ENCODE measurements at places on chromosomes 5 and 9. TPM values are rescaled to one million over a fixed set of nuclear protein-coding genes. Genes with fewer than 3 reads are reported as not detected.

GRCh38 chr9:69895185-69895584, 74.6 kb downstream of the CFAP95 start:
- DNase-seq, result no peak
- H3K36me3 ChIP-seq, result no peaks in the 10 kb centered on the region
- H3K27me3 ChIP-seq, result peaks cover 3% of the 10 kb centered on the region
- no peak overlapping the region for H3K4me3 ChIP-seq
- H3K27ac ChIP-seq, result no peak overlapping the region
- H3K4me1 ChIP-seq, result peaks cover 5% of the 10 kb centered on the region

- H3K36me3 ChIP-seq, result no peaks in the 10 kb centered on the region
- peaks cover 7% of the 10 kb centered on the region for H3K4me1 ChIP-seq
- H3K27me3 ChIP-seq, result no peaks in the 10 kb centered on the region
- no peak overlapping the region for H3K27ac ChIP-seq
- peak; percentile 78 for DNase-seq
Measured at GRCh38 chr9:34437006-34437925, 21.1 kb downstream of the FAM219A start.

DNA sequence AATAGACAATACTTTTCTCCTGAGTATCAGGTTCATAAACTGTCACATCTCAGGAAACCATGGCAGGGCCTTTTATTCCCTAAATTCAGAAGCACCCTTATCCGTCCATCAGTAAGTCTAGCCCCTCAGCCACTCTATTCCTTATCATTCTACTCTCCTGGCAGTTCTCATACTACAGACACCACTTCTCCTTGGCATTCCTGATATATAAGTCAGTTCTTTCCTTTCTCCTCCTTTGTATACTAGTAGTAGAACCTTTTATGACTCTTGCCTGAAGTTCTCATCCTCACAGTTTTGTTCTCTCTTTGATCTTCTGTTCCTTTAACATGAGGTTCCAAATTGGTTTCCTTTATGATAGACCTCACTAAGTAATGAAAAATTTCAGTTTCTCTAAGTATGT, 29.3 kb downstream of the GRAMD2B start:
- H3K27ac ChIP-seq, result no peak overlapping the region
- no peaks in the 10 kb centered on the region for H3K27me3 ChIP-seq
- peaks cover 3% of the 10 kb centered on the region for H3K36me3 ChIP-seq
- no peak overlapping the region for H3K4me3 ChIP-seq

DNA sequence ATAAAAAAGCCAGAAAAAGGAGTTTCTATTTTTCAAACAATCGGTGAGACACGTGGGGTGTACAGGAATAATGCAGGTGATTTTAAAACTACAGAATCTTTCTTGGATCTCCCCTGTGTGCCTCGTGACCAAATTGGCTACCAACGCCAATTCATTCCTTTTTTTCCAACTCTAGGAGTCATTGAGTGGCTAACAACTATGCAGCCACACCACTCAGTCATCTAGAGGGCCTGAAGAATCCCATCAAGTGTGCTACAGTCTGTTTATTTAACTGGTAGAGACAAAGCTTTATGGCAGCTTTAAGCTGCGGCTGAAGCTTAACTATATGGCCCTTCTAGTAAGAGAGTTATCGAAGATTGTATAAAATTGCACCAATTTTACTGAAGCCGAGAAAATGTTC, 113.1 kb upstream of the NIPBL start:
- H3K27me3 ChIP-seq, result peaks cover 27% of the 10 kb centered on the region
- H3K4me3 ChIP-seq, result no peak overlapping the region
- no peak overlapping the region for H3K27ac ChIP-seq
- H3K4me1 ChIP-seq, result no peaks in the 10 kb centered on the region

- no peak overlapping the region for H3K27ac ChIP-seq
- H3K4me3 ChIP-seq, result no peak overlapping the region
- no peak for DNase-seq
- no peaks in the 10 kb centered on the region for H3K4me1 ChIP-seq
Measured at GRCh38 chr5:33068786-33069185, 357.7 kb downstream of the NPR3 start.

GRCh38 chr5:31916327-31916726, 257.8 kb downstream of the GOLPH3 start:
- peaks cover 2% of the 10 kb centered on the region for H3K27me3 ChIP-seq
- no peak overlapping the region for H3K4me3 ChIP-seq
- H3K27ac ChIP-seq, result no peak overlapping the region
- no peak for DNase-seq
- no peaks in the 10 kb centered on the region for H3K36me3 ChIP-seq
- no peaks in the 10 kb centered on the region for H3K4me1 ChIP-seq

GRCh38 chr9:31847963-31848362, 536.5 kb upstream of the ACO1 start:
- H3K36me3 ChIP-seq, result no peaks in the 10 kb centered on the region
- no peaks in the 10 kb centered on the region for H3K27me3 ChIP-seq
- DNase-seq, result no peak
- no peaks in the 10 kb centered on the region for H3K4me1 ChIP-seq
- H3K27ac ChIP-seq, result no peak overlapping the region

DNA sequence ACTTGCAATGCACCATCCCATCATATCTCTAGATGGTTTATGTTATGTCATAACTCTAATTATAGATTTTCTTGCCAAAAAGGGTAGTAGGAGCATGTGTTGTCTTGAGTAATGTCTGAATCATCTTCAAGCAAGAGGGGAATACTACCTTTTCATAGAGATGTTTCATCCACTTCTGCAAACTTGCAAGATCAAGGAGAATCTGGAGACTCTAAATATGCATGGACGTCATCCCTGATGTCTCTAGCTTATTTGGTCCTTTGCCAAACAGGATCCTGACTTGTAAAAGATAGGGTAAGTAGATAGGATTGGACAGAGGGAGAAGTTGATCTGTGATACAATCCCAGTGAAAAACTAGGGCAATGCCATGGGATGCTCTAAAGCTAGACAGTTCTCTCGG, 246.5 kb downstream of the DMRTA1 start:
- no peaks in the 10 kb centered on the region for H3K4me1 ChIP-seq
- H3K36me3 ChIP-seq, result no peaks in the 10 kb centered on the region
- H3K4me3 ChIP-seq, result no peak overlapping the region
- no peak overlapping the region for H3K27ac ChIP-seq

Gene IL3
- total RNA-seq, result 1.5 TPM

Gene SPINK13
- total RNA-seq, result not detected

DNA sequence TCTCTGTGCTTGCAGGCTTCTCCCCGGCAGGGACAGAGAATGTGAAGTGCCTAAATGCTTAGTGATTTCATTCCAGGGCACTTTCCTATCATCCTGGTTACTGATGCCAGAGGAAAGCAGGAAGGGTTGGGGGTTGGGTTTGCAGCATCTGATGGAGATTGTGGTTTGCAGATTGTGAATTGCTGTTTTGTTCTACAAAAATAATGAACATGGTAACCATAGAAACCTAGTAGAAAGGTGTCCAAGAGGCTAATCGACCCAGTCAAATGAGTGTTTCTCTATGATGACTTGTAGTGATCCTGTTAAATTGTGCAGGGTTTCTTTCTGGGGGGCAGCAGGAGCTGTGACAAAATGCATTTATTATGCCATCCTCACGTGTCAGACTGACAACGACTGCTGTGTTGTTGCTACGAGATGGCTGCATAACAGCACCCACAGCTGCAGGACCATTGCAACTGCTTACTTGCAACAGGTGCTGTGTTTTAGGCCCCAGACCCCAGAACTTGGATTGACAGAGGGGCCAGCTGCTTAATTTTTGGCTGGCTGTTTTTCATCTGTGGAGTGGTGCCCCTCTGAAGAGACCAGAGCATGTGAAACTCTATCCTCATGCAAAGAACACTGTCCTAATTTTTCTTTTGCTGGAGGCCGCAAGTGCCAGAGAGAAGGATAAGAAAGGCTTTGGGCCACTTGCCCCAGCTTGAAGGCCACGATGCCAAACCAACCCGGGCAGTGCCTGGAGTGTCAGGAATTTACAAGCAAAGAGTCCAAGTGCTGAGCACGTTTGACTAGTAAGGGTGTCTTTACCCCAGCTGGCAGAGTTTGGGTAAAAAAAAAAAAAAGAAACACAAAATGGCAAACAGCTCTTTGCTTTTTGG, 397.8 kb downstream of the GADD45G start:
- peaks cover 24% of the 10 kb centered on the region for H3K27me3 ChIP-seq
- H3K36me3 ChIP-seq, result no peaks in the 10 kb centered on the region
- H3K4me3 ChIP-seq, result no peak overlapping the region

Gene PHYKPL
- total RNA-seq, result 117 TPM

- H3K36me3 ChIP-seq, result peaks cover 44% of the 10 kb centered on the region
- H3K4me3 ChIP-seq, result peak overlapping the region; percentile 9
- no peaks in the 10 kb centered on the region for H3K27me3 ChIP-seq
- no peak for DNase-seq
Measured at GRCh38 chr9:114619191-114619761, 8.2 kb downstream of the TMEM268 start.

GRCh38 chr5:112317866-112318265, 101.2 kb downstream of the EPB41L4A start:
- no peaks in the 10 kb centered on the region for H3K4me1 ChIP-seq
- no peak overlapping the region for H3K27ac ChIP-seq
- no peak for DNase-seq
- no peaks in the 10 kb centered on the region for H3K36me3 ChIP-seq
- H3K4me3 ChIP-seq, result no peak overlapping the region

Gene PPP3R2
- total RNA-seq, result not detected

- H3K36me3 ChIP-seq, result peaks cover 4% of the 10 kb centered on the region
- peaks cover 7% of the 10 kb centered on the region for H3K4me1 ChIP-seq
- DNase-seq, result no peak
- no peaks in the 10 kb centered on the region for H3K27me3 ChIP-seq
- H3K27ac ChIP-seq, result no peak overlapping the region
Measured at GRCh38 chr9:68781928-68782327, 76.9 kb downstream of the PIP5K1B start.

DNA sequence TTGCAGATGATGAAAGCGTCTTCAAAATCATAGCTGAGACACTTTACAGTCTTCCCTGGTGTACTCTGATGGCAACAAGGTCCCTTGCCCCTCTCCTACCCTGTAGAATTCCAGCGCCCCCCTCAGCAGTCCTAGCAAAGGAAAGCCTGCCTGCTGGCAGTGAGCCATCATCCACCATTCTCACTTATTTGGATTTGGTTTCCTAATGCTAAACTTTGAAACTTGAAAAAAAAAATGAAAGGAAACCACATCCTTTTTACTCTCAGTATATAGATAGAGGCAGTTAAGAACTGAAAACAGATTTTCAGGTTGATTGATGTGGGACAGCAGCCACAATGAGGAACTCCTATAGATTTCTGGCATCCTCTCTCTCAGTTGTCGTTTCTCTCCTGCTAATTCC, at the start of gene GZMA:
GZMA (plus strand) TSS at position 299 of the 400 bp plus-strand sequence; CDS start at position 336, 37 bp downstream.
- H3K27ac ChIP-seq, result peak within 1 kb of the TSS; percentile 97
- H3K4me1 ChIP-seq, result peaks cover 73% of the 10 kb centered on the region
- H3K36me3 ChIP-seq, result peaks cover 73% of the 10 kb centered on the region
- DNase-seq, result peak; percentile 68

DNA sequence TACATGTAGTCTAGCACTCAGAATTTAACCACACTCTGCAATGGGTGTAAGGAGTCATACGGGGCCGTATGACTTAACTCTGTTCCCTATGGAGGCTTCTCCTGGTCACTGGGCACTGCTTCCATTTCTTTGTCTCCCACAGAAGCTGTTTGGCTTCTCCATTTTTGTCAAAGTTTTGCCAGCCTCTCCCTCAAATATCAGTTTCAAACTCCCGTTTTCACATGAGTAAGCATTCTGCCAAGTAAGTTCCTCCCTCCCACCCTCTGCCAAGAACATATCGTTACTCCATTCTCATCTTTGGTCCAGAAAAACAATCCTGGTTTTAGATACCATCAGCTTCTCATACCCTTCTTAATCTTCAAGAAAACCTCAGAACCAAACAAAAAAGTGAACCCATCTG, 6.1 kb downstream of the AFAP1L1 start:
- H3K4me1 ChIP-seq, result no peaks in the 10 kb centered on the region
- H3K4me3 ChIP-seq, result no peak overlapping the region
- no peak overlapping the region for H3K27ac ChIP-seq
- DNase-seq, result no peak
- peaks cover 68% of the 10 kb centered on the region for H3K27me3 ChIP-seq

GRCh38 chr5:168832308-168832707, 253.1 kb upstream of the PANK3 start:
- no peak overlapping the region for H3K27ac ChIP-seq
- H3K4me1 ChIP-seq, result peaks cover 11% of the 10 kb centered on the region
- H3K36me3 ChIP-seq, result no peaks in the 10 kb centered on the region
- DNase-seq, result no peak
- H3K27me3 ChIP-seq, result peaks cover 9% of the 10 kb centered on the region

DNA sequence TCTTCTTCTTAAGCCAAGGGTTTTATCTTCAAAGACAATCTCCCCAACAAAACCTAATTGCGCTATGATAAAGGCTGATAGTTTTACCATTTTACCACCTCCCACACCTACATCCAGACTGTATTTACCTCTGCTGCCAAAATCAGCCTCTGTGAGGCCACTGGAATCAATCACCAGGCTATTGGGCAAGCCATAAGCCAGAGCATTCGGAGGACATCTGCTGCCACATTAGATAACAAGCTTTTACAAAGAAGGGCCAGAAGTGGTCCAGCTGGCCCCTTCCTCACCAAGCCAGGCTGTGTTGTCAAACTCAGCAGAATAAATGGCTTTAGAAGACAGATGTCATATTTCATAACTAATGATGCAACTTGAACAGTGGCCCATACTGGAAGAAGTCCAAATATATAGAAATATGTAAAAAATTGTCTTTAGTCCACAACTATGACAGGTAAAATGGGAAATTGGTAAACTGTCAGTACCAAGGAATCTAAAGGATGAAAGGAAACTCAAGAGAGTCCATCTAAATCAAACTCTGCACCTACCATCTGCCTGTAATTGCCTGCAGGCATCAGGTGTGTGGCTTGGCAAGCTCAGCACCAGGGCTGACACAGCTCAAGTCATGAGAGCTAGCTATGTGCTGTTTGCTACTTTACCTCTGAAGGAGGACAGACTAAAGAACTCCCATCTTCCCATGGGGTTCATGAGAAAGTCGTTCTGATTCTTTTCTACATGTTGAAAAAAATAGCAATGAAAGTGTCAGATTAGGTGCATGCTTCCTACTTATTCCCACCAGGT, 16.1 kb downstream of the SLC45A2 start:
- no peaks in the 10 kb centered on the region for H3K36me3 ChIP-seq
- no peak overlapping the region for H3K27ac ChIP-seq
- H3K4me1 ChIP-seq, result peaks cover 22% of the 10 kb centered on the region
- no peak overlapping the region for H3K4me3 ChIP-seq
- no peaks in the 10 kb centered on the region for H3K27me3 ChIP-seq
- DNase-seq, result no peak

- DNase-seq, result no peak
- H3K36me3 ChIP-seq, result no peaks in the 10 kb centered on the region
- H3K4me1 ChIP-seq, result peaks cover 11% of the 10 kb centered on the region
- peak overlapping the region; percentile 11 for H3K27ac ChIP-seq
- no peak overlapping the region for H3K4me3 ChIP-seq
Measured at GRCh38 chr9:70438341-70438928, 24.0 kb upstream of the KLF9 start.

Gene SOHLH1
- total RNA-seq, result not detected

- peak overlapping the region; percentile 93 for H3K27ac ChIP-seq
- H3K4me1 ChIP-seq, result peaks cover 39% of the 10 kb centered on the region
- DNase-seq, result no peak
- no peaks in the 10 kb centered on the region for H3K27me3 ChIP-seq
- H3K4me3 ChIP-seq, result peak overlapping the region; percentile 71
- peaks cover 4% of the 10 kb centered on the region for H3K36me3 ChIP-seq
Measured at GRCh38 chr5:65034813-65035209, 266.1 kb downstream of the CWC27 start.

Gene MCIDAS
- total RNA-seq, result not detected

Gene RBM18
- total RNA-seq, result 23.8 TPM

Gene MLANA
- not detected for total RNA-seq

- no peak for DNase-seq
- no peaks in the 10 kb centered on the region for H3K36me3 ChIP-seq
- no peaks in the 10 kb centered on the region for H3K4me1 ChIP-seq
- no peaks in the 10 kb centered on the region for H3K27me3 ChIP-seq
- no peak overlapping the region for H3K4me3 ChIP-seq
Measured at GRCh38 chr5:9617221-9617620, 12.9 kb downstream of the TAS2R1 start.

Gene SHISAL2B
- not detected for total RNA-seq

Gene PSMB7
- total RNA-seq, result 142 TPM

Gene SPAAR
- total RNA-seq, result not detected
